ENCODE measurements at places on chromosomes 11 and 22.

DNA sequence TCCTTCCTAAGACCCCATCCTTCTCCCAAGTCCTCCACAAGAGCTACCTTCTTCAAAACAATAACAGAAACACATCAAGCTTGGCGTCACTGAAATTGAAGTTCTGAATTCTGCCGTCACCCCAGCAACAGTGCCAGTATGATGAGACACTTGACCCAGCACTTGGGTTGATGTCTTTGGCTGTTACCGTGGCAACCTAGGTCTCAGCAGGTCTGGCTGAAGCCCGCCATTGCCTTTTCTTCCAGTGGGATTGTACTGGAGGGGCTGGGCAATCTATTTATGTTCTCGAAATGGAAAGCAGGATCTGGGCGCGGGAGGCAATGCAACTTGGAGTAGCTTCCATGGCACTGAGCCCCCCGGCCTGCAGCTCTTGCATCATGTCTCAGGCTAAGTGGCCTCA, 23.8 kb downstream of the NPTXR start:
- DNase-seq: no peak

- DNase-seq: no peak
These were observed 26.7 kb downstream of the OSBPL5 start for GRCh38 chr11:3138178-3139085.

DNA sequence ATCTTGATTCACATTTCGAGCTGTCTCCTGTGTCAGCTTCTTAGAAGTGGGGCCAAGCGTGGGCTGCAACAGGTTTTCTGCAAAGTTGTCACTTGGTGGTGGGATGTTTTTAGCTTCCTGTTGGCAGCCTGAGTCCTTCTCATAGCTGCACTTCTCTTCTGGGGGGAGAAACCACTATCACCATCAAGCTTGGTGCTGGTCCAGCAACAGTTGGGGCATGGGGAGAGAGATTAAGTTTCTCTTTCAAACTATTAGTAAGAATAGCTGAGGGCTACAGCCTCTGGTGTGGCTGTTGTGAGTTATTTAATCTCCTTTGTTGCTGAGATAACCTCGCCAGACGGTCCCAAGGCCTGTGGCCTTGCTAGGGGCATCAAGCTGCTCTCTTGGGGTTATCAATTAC, 123.3 kb upstream of the CRYBB3 start:
- no peak for DNase-seq

DNA sequence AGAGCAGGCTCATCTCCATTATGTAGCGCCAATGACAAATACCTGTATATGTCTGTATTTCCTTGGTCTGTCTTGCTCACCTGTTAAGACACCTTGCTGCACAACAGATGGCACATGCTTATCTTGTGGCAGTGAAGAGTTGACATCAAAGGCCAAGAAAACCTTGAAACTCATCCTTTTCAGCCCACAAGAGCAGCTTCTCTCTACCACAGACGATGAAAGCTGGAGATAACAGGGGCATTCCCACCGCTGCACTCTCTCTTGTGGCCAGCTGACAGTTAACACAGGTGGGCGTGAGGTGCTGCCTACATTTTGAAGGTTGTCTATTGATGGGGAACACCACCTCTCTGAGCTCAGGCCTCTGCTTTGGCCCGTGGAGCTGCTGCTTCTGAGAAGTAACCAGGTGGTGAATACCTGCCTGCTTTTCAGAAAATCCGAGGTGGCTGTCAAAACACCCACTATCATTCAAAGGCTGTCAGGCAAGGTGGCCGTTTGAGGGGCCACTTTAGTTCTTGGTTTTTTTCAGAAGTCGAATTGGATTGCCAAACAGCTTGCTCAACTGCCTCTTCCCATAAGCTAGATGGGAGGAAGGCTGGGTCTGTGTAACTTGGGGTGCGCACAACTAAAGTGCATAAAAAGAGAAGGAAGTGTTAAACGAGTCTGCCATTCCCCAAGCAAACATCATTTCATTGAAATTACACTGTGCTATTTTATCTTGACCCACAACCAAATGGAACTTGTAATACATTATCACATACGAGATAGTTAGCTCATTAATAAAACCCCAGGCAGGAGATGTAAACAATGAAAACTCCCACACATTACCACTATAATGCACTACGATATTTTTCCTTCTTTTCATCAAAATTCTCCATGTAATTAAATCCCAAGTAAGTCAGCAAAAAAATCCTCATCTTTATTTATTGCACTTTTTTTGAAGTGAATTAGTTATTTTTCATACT, 87.1 kb upstream of the RAG2 start:
- no peak for DNase-seq

DNA sequence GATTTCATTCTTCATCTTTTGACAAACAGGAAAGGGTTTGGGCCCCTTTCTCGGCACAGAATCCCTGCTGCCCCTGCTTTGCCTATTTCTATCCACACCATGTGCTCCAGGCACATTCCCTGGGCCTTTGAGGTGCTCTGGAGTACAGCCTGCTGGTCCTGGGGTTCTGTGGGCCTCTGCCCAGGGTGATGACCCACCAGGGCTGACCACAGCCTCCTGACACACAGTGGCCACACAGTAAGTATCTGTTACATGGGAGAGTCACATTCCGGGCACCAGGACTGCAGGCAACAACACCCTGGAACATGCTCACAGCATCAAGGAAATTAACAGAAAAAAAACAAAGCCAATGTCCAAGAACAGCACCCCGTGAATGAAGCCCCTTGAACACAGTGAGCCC, 39.1 kb downstream of the SCUBE2 start:
- DNase-seq: no peak

GRCh38 chr11:75654314-75654713, 14.5 kb downstream of the MAP6 start:
- DNase-seq: peak; percentile 73

GRCh38 chr11:10314199-10315072, 9.6 kb downstream of the ADM start:
- DNase-seq: peak; percentile 54

DNA sequence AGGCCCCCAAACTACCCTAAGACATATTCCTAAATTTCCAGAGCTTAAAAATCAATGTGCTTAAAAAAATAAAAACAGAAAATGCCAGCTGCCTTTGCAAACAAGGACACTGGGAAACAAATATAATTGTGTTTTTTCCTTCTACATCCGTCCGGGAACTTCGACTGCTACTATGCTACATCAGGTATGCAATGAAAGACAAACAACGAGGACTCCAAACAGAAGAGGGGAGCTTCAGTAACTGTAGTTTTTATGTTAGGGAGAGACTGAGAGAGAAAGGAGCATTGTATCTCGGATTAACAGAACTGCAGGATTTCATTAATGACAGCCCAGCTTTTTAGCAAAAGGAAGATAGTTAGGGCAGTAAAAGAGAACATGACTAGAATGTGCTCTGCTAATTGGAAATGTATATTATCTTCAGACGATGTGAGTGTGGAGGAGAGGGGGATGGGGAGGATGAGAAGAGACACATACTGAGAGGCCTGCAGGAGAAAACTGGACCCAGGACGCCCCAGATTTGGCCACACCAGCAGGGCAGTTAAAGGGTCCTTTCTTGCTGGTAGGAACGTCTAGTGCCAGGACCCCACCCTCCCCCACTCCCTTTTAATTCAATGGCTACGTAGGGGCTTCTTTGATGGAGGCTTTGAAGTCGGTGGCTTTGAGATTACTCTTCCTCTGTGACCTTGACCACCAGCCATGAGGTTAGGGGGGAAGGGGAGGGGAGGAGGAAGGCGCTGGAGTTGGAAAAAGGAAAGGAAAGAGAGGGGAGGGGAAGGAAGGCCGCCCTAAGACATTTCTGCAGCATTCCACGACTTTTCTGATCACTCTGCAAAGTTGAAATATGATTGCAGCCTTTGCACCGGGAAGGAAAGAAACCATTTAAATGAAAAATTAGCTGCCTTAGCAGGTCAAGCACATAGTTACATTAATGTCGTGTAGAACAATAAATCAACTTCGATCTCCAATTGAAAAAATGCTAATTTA, 187.1 kb downstream of the BLID start:
- DNase-seq: no peak

GRCh38 chr11:131762346-131763110, 392.1 kb downstream of the NTM start:
- no peak for DNase-seq

DNA sequence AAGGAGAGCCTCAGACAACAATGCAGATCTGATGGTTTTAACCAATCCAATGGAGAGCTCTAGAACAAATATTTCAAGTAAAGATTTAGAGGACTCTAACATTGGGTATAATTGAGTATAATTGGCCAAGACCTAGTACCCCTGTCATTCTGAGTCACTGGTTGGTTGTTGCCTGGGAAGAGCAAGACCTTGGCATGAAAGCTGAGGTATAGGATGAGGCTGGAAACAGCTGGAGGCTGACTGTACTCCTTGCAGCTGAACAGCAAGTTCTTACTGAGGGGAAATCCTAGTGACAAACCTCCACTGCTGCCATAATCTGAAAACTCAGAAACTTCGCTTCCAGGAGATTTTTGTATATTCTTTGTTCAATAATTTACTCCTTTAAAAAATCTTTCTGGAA, 54.3 kb upstream of the MUC15 start:
- peak; percentile 2 for DNase-seq

DNA sequence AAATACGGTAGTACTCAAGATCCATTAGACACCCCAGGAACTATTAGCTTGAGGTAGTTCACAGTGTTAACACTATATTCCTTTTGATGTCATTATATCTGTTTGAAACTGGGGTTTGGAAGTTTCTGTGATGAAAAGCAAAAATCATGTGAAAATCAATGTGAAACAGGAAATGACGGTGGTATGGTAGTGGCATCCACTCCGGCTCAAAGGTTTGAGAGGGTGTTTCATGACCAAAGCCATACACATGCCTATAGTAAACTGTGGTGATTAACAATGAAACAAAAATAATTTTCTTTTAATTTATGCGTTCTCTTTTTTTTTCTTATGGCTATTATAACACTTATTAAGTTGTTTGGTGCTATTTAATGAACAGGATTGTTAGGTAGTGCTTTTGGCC, 10.9 kb downstream of the RAB38 start:
- DNase-seq: no peak

DNA sequence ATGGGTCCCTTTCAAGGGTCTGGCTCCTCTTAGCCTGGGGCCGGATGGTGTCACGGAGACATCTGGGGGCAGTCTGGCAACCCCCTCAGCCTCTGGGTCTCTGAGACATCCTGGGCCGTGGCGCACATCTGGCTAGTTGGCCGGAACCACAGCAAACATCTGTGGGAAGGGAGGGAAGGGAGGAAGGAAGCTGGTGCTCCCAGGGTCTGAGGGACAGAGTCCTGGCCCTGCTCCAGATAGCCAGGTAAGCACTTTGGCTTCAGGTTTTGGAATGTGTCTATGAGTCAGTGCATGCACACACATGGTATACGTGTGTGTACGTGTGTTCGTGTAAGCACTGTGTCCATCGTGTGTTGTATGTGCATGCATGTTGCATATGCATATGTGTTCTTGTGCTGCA, 225.1 kb downstream of the MN1 start:
- no peak for DNase-seq

DNA sequence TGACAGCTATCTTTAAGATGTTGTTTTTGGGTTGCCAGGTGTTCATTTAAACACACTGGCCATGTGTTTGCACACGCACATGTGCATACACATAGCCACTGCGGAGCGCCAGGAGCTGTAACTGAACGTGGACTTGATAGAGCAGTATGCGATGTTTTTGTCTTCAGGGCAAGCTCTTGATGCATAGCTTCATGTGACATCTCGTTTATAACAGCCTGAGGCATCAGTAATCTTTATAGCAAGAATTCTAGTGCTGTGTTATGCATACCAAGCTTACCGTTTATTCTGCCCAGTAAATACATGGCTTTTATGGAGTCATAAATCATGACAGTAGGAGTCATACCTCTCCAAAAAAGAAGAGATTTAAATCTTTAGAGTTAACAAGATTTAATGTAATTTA, 87.0 kb downstream of the ATXN10 start:
- DNase-seq: no peak

GRCh38 chr22:36239150-36239400, 252 bp downstream of the APOL2 start:
- no peak for DNase-seq

DNA sequence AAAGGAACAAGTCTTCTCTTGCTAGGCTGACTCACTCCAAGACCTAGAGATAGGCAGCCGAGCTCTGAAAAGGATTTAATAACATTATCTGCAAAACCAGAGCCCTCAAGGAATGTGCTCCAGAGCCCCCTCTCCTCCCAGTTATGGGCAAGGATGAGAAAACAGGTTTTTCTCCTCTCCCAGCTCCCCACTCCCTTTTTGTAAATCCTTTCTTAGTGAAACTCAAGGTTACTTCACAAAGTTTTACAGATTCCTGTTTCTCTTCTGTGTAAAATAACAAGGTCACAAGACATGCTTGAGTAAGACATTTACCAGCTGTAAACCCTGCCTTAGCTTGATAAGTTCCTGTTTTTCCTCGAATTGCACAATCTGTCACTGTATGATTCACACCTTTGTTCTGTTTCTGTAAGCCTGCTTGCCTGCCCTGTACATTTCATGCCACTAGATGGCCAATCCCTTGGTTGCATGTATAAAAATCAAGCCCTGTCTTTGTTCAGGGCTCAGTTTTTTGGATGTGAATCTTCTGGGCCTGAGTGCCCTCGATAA, 489.4 kb downstream of the KCNA4 start:
- DNase-seq: peak; percentile 49

- no peak for DNase-seq
These were observed 132.9 kb downstream of the BBOX1 start for GRCh38 chr11:27173545-27173944.

- no peak for DNase-seq
These were observed 37.4 kb upstream of the ASPHD2 start for GRCh38 chr22:26391623-26392022.

All from RWPE1 (cell line).